ENCODE measurements at places on chromosomes 2 and 18.

GRCh38 chr2:218895326-218895725 is 14.7 kb downstream of the WNT10A start:
- DNase-seq, result no peak

DNA sequence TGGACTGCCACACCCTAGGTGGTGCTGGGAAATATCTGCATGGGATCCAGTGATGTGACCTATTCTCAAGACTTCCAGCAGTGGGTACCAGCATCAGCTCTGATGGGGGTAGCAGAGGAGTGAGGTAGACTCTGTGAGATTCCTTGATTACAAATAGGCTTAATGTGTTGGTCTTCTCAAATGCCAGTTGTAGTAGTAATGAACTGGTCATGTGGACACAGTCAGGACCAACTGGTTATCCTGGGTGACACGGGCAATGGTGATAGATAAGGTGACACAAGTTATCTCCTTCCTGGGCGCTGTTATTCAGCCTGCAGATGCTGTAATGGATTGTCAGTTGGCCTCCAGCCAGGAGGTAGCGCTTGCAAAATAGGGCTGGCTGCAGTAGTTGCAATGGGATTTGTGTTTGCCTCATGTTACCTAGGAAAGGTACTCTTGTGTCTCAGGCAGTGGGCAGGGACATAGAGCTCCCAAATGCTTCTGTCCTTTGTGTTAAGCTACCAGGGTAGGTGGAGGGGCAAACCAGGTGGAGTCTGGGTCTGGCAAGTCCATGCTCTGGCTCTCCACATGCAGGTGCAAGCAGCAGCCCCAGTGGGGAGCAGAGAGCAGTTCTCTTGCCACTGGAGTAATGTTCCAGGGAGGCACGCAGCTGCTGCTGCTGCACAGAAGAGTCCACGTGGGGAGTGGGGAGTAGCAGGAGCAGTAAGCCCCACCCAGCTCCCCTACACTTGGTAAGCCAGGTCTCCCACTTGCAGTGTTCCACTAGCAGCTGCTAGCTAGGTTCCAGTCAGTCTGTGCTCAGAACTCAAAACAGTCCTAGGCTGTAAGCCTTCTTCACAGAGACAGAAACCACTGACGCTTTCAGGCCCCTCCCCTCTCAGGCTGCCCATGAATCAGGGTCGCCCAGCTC is 505.4 kb upstream of the DDX18 start:
- no peak for DNase-seq

DNA sequence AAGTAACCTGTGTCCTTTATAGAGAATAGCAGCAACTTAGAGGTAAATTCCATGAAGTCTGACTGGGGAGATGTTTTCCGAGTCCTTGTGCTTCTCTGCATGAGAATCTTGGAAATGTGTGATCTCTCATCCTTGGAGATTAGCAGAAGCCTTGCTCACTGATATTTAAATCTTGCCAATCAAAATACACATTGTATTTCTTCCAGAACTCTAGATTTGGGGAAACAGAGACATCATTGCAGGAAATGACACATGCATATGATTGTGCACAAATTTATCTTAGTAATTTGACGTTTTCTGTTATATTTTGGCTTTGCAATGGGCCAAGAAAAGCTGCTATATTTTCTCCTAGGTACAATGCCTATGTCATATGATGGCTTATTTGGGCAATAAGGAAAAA is 182.6 kb downstream of the ZNF804A start:
- DNase-seq, result no peak

GRCh38 chr2:186522450-186522849 is 36.4 kb downstream of the ZC3H15 start:
- DNase-seq, result no peak

DNA sequence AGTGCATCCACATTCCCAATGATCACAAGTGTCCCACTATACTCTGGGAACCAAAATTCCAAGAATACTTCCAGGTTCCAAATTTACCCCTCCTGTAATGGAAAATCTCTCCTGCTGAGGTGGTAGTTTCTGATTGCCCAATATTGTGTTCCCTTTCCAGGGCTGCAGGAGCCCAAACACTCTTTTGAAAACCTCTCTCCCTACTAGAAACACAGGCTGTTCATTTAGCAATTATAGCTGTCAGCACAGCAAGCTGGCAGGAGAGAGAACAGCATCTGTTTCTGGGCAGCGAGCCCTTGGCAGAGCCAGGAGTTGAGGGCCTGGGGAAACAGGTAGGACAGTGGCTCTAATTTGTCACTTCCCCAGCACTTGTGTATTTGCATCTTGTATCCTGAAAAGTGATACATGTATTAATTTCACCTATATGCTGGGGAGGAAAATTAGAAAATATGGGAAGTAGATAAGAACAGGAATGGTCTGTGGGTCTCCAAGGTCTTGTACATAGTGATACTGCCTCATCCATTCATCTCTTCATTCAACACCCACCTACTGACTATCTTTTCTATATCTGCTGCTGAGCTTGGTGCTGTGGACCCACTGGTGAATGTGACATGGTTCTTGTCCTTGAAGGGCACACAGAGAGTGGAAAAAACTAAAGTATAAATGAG is 16.9 kb upstream of the PAIP2B start:
- DNase-seq, result peak; percentile 0

- DNase-seq, result no peak
These were observed 524 bp downstream of the ANKRD30B start for GRCh38 chr18:14748496-14748895.

GRCh38 chr2:177298191-177298590 is 33.7 kb upstream of the NFE2L2 start:
- no peak for DNase-seq

All from NCI-H1092 (cell line).